ENCODE measurements at places on chromosomes 6 and 20.

GRCh38 chr20:16821211-16822089 is 73.3 kb downstream of the OTOR start:
- no peak for DNase-seq

DNA sequence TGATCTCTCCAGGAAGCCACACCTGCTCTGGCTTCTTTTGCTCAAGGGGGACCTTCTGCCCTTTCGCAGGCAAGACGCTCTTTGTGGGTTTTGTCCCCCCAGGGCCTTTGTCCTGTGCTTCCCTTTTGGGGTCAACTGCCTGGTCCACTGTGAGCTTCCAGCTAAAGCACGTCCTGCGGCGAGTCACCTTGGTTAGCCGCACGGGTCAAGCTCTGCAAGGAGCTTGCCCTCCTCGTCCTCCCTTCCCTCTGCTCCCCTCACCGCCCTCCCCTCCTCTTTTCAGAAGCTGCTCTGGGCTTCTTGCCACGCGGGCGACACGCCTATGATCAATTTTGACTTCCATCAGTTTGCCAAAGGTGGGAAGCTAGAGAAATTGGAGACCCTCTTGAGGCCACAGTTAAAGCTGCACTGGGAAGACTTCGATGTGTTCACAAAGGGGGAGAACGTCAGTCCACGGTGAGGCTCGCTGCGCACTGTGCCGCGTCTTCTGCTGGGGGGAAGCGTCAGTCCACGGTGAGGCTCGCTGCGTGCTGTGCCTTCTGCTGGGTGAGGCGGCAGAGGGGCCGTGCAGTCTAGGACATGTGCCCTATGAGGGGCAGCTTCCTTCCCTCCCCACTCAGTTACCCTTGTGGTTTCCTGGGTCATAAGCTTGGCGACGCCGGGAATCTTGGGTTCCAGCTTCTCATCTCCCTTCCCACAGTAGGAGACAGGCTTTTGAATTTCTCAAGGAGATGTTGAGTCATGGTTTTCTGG is 80.2 kb downstream of the SYNJ2 start:
- no peak for DNase-seq

DNA sequence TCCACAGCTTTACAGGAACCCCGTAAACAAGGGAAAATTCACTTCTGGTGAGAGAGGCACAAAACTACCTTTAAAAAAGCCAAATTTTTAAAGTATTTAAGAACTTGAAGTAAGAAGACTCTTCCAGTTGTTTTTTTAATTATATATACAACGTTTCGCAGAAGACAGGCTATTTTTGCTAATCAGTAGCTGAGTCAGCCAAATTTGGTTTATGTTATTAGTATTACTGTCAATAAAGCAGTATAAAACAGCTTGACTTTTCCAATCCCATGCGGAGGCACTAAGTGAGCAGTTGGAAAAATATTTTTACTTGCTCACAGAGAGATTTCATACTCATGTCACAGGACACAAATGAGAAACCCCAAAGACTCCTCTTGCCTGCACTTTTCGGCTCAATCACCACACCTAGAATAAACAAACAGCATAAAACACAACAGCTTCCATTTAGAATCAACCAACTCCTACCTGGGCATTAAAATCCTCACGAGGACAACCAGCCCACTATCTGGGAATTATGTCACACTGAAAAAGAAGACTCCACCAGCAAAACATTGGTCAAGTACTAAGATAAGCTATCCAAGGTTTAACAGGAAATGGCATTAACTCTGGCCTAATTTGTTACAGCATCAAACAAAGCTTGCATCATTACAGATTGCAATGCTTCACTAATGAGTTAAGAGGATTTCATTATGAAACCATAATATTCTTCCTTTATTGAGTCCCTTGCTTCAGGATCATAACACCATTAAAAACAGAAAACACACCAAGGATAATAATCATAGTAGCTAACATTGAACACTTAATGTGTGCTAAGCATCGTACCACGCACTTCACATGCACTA is 26.3 kb downstream of the ELOVL5 start:
- no peak for DNase-seq

- DNase-seq, result no peak
Observed at GRCh38 chr20:32149566-32150170, 40.2 kb downstream of the TM9SF4 start.

DNA sequence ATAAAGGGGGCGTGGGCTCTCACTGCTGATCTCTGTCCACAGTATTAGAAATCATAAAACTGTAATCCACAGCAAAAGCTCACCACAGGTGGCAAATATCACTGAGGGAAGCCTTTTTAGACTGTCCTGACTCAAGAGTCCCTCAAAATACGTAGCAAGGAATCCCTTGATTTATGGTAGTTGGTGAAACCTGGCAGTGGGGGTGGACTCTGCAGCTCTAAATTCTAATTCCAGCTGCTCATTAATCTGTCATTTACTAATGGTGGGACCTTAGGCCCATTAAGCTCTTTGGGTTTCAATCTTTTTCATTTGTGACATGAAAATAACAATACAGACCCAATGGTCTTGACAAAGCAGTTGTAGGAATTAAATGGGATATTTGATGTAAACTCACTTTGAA is 32.3 kb downstream of the GMDS start:
- DNase-seq, result no peak

GRCh38 chr6:138250513-138251247 is 32.4 kb upstream of the PBOV1 start:
- DNase-seq, result no peak

DNA sequence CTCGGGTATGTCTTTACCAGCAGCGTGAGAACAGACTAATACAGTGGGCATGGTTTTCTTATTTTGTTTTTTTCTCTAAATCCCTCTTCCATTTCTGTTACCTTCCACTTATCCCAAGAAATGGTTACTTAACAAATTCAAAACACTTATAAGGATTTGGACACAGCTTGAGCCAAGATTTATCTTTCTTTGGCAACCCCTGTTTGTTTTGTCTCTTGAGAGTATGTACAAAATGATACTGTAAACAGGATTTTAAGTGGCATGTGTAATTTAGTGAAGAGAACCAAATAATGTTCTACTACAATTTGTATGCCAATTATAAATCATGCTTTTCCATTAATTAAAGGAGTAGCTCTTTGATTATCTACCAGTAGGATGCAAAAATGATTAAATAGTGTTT is 51.4 kb downstream of the PPP1R14C start:
- DNase-seq, result no peak

GRCh38 chr20:3248167-3248992 is 9.4 kb upstream of the SLC4A11 start:
- no peak for DNase-seq

DNA sequence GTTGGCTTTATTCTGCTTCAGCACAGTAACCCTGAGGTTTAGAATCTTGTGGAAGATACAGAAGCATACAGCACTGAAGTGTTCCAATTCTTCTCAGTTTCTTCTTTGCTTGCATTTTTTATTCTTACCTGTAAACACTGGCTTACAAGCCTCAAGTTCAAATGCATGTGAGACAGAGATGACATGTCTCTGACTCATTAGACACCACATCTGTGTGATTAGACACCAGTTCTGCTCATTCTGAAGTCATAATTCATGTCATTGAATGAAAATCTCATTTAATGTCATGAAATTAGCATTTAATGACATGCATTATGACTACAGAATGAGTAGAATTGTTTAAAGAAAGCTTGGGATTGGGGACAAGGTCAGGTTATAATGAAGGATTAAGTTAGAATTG is 5.8 kb downstream of the GZF1 start:
- DNase-seq, result no peak

DNA sequence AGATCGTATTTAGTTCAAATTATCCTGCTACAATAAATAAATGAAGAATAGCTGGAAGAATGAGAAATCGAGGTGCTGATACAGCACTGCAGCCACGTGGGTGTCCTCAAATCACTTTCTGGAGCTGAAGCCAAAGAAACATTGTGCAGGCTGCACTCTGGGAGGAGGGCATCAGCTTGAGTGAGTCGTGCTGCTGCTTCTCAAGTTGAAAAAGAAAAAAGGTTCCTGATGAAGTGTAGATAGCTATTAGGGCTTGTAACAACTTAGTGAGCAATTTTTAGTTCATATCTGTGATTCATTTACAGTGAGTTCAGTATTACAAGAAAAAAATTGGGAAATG is 40.5 kb downstream of the DSE start:
- no peak for DNase-seq

DNA sequence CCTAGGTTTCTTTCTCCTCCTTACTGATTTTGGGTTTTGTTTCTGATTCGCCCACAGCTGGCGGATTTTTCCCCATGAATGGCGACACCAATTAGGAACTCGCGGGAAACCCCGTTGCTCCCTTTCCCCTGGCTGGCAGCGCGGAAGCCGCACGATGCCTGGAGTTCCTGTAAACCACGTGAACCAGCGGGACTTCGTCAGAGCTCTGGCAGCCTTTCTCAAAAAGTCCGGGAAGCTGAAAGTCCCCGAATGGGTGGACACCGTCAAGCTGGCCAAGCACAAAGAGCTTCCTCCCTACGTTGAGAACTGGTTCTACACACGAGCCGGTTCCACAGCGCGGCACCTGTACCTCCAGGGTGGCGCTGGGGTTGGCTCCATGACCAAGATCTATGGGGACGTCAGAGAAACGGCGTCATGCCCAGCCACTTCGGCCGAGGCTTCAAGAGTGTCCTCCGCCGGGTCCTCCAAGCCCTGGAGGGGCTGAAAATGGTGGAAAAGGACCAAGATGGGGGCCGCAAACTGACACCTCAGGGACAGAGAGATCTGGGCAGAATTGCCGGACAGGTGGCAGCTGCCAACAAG is 3.2 kb upstream of the SEC23B start:
- DNase-seq, result no peak

DNA sequence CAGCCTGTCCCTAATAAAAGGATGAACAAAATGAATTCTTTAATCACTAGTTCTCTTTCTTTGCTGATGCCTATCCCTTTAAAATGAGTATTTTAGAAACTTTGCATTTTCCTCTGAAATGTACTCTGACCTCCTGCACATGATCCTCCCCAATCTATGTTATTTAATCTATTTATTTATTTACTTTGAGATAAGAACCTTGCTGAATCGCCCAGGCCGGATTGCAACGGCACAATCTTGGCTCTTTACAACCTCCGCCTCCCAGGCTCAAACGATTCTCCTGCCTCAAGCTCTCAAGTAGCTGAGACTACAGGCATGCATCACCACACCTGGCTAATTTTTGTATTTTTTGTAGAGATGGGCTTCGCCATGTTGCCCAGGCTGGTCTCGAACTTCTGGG is 27.9 kb downstream of the ADTRP start:
- DNase-seq, result no peak

DNA sequence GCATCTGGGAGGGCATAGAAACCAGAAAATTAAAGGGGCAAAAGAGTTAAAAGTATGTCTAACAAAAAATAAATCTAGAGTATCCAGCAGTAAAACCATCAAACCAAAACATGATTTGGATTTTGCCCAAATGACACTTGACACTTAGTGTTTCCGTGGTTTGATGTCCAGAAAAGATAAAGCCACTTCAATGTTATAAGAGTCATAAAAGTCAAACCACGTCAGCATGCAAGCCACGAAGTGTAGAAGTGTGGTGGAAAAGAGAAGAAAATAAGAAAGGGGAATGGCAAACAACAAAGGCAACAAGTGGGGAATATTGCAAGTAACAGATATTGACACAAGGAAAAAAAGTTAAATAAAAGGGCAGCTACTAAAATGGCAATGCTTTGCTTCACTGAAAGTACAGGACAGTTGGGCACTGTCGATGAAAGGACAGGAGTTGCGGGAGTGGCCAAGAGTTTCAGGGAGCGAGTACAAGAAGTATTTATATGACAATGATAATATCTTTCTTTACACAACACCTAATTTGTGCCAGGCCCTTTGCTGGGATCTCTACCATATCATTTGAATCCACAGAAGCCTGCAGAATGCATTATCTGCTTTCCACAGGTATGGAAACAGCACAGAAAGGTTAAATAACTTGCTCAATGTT is 6.3 kb upstream of the HDDC2 start:
- no peak for DNase-seq

GRCh38 chr6:169101981-169102380 is 151.7 kb downstream of the THBS2 start:
- no peak for DNase-seq

DNA sequence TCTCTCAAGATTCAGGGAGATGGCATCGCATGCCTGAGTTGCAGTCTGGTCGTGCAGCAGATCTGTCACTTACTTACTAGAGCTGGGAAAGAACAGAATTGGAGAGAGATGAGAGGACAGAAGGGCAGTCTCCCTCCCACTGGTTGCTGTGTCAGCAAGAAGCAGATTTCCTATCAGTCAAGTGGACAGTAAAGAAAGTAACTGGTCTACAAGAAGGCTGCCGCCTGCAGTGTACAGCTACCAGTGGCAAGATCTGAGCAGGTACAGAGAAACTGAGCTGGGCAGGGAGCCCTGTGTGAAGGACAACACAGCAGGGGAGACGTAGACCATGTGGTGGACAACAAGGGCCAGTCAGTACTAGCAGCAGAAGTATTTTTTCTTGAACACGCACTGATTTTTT is 49.5 kb upstream of the PCSK2 start:
- no peak for DNase-seq

GRCh38 chr20:62896526-62896925 is 29.8 kb downstream of the DIDO1 start:
- no peak for DNase-seq

GRCh38 chr6:161038229-161039031 is 46.9 kb downstream of the MAP3K4 start:
- DNase-seq, result no peak

- DNase-seq, result no peak
Observed at GRCh38 chr6:162750776-162751175, 23.0 kb downstream of the PACRG start.

GRCh38 chr6:159645640-159646039 is 47.4 kb downstream of the SOD2 start:
- no peak for DNase-seq

DNA sequence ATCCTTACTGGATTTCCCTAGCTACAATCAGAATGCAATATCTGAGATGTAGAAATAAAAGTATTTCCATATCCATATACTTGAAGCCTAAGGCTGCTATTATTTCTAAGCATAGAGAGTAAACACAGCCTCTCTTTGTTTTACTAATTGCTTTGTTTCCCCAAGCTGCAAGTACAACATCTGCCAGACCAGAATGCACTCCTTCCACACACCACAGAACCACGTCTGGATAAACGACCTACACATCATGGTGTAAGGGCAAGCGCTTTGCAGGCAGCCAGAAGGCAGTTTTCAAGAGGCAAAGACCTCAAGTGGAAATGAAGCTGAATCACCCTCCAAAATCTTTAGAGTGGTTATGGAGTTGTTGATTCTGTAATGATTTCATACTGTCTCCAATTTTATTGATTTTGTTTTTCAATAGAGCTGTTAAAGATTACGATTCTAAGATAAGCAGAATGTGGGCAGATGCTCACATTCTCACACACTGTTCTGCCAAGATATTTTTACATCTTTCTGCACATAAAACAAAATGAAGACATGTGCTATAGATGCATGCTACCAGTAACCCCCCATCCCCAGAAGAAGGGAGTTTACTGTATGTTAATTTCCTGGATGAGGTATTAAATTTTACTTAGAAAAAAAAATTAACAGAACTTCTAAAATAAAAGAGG is 88.8 kb downstream of the THEMIS start:
- DNase-seq, result no peak

- DNase-seq, result peak; percentile 39
Observed at GRCh38 chr20:5674176-5674660, 76.0 kb upstream of the SHLD1 start.

GRCh38 chr6:142286088-142286409 is 15.8 kb upstream of the ADGRG6 start:
- no peak for DNase-seq
